ENCODE measurements at places on chromosomes 2 and 18.

GRCh38 chr18:75075429-75075841, 133.5 kb downstream of the PTGR3 start:
- DNase-seq: no peak

DNA sequence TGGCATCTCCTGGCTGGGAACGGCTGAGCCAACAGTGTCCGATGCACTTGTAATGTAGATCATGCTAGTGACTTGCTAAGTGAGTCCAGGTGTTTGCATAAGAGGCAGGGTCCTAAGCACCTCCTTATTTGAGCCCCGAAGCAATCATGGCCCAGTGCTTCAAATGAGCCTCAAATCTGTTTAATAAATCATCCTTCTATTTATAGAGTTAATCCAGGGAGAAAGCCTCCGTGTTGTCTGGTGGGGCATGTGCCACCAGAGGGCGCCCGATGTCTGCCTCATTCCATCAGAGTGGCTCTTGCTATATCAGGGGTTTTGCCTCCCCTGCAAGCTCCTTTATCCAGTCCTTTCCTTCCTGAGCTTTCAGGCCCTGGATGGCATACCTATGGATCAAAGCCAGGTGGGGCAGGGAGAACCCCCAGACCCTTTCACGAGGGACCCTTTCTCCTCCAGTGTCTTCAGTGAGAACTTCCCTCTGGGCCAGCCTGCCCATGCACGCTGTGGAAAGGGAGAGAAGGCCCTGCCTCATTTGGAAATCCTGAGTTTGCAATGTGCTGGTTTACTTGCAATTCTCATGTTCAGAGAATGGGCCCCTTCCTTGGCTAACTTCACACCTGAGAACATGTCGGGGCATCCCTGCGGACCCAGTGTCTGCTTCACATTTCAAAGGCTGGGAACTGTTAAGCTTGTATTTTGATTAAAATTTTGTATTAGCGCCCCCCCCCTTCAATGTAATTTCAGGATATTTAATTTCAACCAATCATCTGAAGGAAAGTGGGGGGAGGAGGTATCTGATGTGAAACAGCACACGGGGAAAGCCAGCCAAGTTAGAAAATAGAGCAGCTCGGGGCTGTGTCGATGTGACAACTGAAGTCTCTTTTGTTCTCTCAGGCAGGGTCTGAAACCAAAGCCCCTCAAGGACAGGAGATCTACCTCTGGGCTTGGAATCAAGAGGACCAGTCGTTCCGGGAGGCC, 39.7 kb downstream of the RDH14 start:
- peak; percentile 66 for DNase-seq

DNA sequence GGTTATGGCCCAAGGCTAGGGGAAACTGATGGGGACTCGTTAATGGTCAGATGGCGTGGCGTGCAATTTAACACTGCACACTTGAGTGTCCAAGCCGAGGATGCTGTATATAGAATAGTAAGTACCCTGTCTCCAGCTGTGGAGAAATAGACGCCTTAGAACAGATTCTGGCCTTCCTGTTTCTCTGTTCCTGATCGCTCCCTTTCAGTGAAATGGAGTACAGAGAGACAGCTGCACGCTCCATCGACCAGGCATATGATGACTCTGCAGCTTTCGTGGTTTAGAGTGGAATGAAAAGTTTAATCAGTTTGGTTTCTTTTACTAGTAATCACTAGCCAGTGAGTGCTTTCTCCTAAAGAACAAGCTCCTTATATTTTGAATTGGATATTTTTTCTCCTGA, 213.4 kb downstream of the NEDD4L start:
- DNase-seq: no peak

- no peak for DNase-seq
Measured at GRCh38 chr2:223123855-223124610, 72.0 kb downstream of the KCNE4 start.

DNA sequence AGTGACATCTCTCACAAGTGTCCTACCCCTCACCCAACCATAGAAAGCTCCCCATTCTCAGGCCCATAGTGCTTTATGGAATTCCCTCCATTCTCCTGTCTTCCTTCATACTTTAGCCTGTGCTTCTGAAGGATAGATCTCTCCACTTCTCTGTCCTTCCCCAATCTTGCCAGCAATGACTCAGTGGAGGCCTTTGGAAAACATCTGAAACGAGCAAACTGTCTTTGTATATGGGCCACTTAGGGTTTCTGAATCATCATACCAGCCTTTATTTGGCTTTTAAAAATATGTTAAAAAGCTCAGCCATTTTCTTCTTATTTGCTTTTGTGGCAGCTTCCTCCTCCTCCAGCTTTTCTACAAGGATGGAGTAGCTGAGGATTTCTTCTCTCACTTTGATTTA, 65.6 kb upstream of the ZNF385B start:
- no peak for DNase-seq

DNA sequence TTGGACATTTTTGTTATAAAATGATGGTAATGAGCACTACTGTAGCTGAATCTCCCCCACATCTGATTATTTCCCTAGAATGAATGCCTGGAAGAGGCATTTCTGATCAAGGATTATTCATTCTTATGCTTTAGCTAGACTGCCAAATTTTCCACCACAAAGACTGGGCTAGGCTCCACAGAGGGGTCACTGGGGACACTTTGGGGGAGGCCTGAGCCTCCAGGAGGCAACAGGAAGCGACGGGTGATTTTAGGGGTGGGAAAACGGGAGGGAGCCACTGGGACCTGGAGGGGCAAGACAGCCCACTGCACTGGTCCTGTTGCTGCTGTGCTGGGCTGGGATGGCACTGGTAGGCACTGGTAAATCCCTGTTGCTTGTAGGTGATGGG, 2.4 kb upstream of the ASB1 start:
- DNase-seq: no peak

- no peak for DNase-seq
Measured at GRCh38 chr2:237886685-237887481, 27.5 kb downstream of the RAMP1 start.

DNA sequence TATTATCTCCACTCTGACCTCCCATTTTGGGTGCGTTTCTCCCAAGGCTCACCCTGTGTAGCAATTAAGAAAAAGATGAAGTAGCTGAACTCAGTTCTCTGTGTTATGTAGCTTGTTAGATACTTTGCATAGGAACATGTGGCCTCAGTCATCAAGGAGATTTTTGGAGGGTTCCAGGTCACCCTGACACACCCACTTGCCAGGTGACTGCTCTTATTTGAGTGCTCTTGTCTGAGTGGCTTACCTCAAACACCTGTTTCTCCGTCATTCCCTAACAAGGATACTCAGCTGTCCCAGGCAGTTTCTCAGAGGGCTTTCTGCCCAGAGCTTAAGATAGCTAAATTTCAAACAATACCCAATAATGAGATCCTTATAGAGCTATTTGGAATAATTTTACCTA, 577.2 kb upstream of the HNMT start:
- DNase-seq: no peak

DNA sequence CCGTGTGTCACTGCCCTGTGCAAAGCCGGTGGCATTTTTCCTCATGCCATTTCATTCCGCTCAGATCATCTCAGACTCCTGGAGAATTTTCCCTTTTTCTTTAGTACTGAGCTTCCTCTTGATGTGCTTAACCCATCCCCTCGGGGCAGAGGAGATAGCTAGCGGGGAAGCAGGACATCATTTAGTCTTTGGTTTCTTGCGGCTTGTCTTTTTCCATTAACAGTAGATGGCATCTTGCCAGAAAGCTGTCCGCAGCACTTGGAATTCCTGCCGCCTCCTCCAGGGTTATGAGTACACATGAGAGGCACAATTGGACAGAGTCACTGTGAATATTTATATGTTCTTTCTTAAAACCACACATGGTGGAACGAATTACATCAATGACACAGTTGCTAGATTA, 226.6 kb downstream of the ALPK2 start:
- no peak for DNase-seq

- no peak for DNase-seq
Measured at GRCh38 chr2:202149155-202149762, 76.2 kb downstream of the KIAA2012 start.

GRCh38 chr2:101614127-101614759, 83.3 kb upstream of the MAP4K4 start:
- DNase-seq: no peak

- DNase-seq: no peak
Measured at GRCh38 chr18:24482821-24483220, 22.4 kb downstream of the HRH4 start.

DNA sequence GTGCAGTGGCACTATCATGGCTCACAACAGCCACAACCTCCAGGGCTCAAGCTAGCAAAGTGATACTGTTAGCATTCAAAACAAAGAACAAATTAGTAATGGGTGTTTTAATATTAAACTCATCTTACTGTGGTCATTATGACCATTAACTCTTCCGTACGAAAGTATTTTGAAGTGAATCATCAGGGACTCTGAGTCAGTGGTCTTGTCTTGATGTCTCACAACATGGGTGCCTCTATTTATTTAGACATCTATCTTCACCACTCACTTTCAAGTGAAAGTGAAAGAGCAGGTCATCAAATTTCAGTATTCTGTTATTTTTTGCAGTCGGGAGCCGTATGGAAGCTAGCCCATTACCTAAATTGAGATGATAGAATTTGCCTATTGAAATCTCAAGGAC, 1118.2 kb downstream of the DPP10 start:
- DNase-seq: no peak

DNA sequence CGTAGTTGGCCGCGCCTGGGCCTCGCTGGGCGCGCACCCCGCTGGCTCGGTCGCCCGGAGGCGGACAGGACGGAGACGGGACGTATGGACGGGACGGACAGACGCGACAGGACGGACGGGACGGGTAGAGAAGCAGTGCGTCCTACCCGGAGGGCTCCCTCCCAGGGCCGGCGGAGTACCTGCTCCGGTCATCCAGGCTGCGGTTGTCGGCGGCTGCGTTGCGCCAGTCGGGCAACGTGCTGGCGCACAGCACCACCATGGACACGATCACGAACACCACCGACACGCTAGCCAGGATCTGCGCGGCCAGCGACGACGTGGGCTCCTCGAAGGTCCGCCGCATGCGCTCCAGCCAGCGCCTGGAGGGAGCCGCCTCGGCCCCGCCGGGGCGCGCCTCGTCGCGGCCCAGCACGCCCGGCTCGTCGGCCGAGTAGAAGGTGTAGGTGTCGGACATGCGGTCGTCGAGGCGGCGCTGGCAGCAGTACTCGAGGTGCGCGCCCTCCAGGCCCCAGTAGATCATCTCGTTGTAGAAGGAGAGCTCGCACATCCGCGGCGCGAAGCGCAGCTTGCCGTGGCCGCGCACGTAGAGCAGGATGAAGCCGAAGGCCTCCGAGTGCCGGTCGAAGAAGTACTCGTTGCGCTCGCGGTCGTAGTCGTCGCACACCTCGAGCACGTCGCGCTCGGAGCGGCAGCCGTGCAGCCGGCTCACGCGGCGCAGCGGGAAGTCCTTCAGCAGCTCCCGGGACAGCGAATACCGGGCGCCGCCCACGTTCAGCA, 903 bp downstream of the KCNG3 start:
- DNase-seq: no peak

- no peak for DNase-seq
Measured at GRCh38 chr2:4391013-4391412, 687.6 kb downstream of the DCDC2C start.

DNA sequence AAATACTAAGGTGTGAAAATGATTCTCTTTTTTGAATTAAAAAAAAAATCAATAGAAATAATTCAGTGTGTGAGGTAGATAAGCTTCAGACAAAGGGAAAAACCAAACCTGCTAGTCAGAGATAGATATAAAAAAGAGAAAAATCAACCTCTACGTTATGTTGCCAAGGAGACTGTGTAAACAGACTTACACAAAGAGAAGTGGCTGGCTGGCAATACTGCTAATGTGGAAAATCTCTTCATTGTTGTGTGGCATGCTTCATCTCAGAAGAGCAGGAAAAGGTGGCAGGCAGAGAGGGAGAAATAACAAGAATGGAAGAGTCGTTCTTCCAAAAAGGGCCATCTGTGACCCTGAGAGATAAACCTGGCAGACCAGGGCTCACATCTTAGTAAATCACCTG, 200.8 kb downstream of the SLC8A1 start:
- DNase-seq: no peak

DNA sequence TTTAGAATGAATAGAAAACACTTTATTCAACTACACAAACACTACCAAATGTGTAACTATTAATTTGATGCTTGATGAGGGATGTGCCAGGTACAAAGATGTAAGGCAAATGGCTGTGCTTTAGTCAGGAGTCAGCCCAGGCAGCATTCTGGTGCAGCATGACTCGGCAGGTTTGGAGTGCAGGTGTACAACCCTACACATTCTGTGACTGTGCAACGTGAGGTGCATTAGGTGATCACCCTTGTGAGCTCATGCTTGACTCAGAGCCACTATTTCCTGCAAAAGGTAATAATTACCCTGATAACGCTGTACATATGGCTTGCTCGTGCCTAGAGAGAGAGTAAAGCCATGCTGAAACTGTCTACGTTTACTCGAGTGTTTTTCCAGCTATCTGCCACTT, 288.7 kb upstream of the DSEL start:
- DNase-seq: no peak

DNA sequence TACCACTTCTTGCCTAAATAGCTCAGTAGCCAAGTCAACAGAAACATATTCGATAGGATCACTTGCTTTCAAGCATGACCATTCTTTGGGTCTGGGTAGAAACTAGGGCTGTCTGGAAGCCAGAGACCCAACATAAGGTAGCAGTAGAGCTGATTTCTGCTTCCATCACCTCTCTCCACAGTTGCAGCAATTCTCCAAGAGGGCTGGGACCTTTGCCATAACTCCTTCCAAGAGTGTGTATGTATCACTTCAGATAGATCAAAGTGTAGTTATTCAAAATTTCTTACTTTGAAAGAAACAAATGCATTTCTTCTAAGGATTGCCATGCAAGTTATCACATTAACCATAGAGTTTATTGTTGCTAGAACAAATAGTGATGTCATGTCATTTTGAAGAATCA, 172.0 kb upstream of the GALNT5 start:
- DNase-seq: no peak

- DNase-seq: no peak
Measured at GRCh38 chr2:188928643-188929042, 45.5 kb upstream of the COL3A1 start.

DNA sequence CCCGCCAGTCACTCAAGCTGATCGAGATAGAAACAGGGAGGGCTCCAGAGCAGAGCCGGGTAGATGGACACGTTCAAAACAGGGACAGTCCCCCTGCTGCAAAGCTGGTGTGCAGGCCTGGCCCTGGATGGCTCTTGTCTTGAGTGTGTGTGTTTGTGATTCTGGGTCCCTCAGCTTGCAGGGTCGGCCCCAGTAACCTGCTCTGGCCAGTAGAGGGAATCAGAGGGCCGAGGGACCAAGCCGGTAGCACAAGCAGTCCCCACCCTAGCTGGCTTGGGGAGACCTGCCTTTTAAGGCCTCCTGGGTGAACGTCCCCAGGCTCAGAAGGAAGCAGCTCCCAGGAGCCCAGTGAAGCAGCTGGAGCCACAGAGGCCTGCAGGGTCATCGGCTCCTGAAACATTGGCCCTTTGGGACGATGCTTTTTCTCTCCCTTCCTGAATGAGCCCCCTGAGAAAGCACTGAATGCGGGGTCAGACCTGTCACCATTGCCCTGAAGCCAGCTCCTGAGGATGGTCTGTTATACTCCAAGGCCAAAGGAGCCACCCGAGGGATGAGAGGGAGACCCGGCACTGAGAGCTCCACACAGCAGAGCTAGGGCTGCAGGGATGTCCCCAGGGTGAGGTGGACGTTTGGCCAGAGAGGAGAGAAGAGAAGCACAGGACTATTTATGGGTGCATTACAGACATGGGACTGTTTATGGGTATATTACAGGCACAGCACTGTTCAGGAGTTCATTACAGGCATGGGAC, 15.4 kb upstream of the MLPH start:
- peak; percentile 75 for DNase-seq
